Stimulated activated CD4-positive, alpha-beta T cell treated with anti-CD3 and anti-CD28 coated beads, Interleukin-12 subunit alpha, Interleukin-12 subunit beta, amount 100 ng/mL, for 48 hours (primary cell): ENCODE measurements at places on chromosomes 5 and 9.
A peak's percentile ranks its signal among the peaks of the same experiment; 100 is the strongest.

DNA sequence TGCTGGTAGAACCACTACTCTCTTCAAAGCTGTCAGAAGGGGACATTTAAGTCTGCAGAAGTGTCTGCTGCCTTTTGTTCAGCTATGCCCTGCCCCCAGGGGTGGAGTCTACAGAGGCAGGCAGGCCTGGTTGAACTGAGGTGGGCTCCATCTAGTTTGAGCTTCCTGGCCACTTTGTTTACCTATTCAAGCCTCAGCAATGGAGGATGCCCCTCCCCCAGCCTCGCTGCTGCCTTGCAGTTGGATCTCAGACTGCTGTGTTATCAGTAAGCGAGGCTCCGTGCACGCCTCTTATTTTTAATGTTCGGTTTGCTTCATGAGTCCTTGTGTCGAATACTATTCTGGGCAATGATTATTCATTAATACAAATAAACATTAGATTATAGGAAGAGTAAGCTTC is 3.1 kb upstream of the SLC27A6 start:
- no peak for DNase-seq

DNA sequence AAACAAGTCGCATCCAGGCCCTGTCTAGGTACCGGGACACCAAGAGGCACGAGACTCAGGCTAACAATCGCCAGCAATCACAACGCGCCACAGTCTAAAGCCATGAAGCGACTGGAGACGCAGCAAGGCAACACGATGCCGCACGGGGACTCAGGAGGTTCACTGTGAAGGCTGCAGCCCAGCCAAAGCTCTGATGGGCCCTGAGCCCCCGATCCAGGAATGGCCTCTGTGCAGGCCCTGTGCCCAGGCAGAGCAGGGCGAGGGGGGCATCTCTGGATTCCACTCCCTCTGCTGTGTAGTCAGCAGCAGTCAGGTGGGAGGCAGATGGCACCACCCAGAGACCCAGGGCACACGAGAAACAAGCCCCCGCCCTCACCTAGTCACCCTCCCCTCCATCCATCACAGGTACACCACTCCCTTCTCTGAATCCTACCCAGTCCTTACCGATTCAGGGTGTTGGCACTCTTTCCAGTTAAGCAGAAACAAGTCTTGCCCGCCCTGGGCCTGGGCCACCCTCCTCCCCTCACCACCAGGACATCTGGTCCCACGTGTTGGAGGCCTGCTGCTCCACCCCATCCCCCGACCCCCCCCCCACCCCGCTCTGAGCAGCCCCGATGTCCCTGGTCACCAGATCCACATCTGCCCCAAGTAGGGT is 1.1 kb downstream of the RALGDS start:
- no peak for DNase-seq

DNA sequence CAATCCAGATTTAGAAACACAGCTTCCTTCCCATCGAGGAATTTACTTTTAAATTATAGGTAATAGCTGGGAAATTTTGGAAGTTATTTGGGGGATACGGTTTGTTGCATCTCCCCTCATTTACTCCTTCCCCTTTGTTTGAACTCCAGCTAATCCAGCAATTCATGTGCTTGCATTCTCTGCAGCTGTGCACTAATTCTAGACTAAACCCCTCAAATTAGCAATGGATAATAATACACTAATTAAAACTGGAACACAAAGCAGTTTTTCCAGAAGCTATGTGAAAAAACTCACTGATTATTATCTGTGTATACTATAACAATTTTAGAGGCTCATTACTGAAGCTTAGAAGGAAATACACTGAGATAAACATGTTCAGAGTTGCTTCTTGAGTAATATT is 751.2 kb upstream of the ZNF608 start:
- DNase-seq: no peak

- no peak for DNase-seq
Observed at GRCh38 chr5:73507062-73507461, 8.8 kb downstream of the BTF3 start.

- DNase-seq: no peak
Observed at GRCh38 chr9:30775236-30775635, 1609.2 kb upstream of the ACO1 start.

DNA sequence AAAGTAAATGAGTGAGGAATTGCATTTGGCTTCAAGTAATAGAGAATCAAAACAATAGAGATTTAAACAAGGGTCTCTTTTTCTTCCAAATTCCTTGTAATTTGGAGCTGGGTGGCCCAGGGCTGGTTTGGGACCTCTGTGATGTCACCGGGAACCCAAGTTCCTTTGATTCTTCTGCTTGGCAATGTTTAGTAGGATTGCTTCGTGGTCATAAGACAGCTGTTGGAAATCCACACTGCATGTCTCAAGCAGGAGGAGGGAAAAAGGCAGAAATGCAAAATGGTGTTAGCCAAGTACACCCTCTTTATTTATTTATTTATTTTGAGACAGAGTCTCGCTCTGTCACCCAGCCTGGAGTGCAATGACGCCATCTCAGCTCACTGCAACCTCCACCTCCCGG is 72.6 kb upstream of the IL12B start:
- no peak for DNase-seq

GRCh38 chr5:56161439-56161823 is 71.7 kb downstream of the ANKRD55 start:
- no peak for DNase-seq

DNA sequence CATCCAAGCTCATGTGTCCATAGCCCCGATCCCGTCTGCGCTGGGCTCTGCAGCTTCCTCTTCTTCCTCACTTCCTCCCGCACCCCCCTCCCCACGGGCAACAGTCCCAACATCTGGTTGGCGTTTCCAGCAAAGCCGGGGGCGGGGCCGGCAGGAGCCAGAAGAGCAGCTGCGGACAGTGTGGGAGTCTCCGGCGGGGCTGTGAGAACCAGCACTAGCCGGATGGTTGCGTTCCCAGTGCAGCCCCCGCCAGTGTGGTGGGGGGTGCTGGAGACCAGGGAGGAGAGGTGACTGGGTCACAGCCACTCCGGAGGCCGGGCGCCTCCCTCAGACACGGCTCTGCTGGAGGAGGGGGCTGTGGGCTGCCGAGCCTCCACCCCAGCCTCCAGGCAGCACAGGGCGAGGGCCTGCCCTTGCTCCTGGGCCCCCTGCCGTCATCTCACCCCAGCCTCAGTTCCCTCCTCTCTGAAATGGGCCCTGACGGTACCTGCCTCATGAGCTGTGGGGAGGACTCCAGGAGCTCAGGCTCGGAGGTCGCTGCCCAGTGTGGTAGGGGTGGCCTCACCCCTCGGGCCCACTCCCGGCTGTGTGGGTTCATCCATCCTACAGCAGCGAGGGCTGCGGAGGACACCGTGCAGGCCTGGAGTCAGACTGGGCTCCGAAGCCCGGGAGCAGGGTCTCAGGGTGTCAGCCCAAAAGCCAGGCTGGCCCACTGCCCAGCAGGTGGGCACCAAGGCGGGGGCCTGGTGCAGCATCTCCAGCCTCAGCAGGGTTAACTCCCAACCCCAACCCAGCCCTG is 41.5 kb upstream of the NOTCH1 start:
- DNase-seq: no peak

DNA sequence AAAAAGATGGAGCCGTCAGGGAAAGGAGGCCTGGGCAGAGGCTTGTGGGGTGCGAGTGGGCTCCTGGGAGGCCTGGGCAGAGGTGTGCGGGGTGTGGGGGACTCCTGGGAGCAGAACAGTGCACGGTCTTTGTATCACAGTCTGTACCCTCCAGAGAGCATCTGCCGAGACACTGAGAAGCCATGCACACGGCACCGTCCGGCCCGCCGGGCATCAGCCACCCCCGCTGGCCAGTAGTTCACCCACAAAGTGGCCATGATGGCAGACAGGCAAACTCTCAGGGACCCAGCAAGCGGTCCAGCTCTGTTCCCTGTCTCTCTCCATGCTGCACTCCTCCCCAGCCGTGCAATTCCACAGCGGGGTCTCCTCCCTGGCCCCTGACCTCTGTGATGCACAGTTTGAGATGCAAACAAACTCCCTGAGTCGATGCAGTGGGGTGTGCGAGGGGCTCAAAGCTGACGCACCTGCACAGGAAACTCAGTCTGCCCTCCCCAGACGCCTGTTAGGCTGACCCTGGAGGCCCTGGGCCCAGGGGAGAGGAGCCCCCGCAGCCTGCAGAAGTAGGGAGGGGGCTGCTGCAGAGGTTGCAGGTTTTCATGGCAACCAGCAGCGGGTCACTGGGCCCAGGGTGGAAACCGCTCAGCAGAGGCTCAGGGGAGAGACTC is 9.1 kb upstream of the GPSM1 start:
- DNase-seq: no peak

GRCh38 chr5:86983208-86983607 is 284.5 kb upstream of the RASA1 start:
- DNase-seq: no peak

- no peak for DNase-seq
Observed at GRCh38 chr5:168341178-168341577, 49.7 kb downstream of the WWC1 start.

GRCh38 chr9:131289301-131290035 is at the start of gene PLPP7:
Gene PLPP7 (plus strand): TSS chr9:131289723. CDS start chr9:131289998, 275 bp downstream.
- no peak for DNase-seq

DNA sequence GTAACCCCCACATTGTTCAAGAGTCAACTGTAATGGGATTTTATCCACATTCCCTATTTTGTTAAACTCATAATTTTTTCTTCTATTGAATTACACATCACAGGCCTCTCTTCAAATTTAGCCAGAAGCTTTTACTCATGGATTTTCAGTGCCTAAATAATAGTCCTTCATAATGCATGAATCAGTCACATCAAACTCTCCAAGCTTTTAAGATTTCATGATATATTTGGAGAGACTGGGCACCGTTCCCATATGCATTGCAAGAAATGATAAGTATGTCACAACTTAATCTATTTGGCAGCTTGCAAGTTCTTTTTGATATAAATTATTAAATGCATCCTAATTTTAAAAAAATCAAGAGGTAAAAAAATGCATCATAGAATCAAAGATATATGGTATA is 465.9 kb downstream of the DMAC1 start:
- no peak for DNase-seq

- no peak for DNase-seq
Observed at GRCh38 chr5:101897914-101898313, 398.2 kb downstream of the SLCO4C1 start.

DNA sequence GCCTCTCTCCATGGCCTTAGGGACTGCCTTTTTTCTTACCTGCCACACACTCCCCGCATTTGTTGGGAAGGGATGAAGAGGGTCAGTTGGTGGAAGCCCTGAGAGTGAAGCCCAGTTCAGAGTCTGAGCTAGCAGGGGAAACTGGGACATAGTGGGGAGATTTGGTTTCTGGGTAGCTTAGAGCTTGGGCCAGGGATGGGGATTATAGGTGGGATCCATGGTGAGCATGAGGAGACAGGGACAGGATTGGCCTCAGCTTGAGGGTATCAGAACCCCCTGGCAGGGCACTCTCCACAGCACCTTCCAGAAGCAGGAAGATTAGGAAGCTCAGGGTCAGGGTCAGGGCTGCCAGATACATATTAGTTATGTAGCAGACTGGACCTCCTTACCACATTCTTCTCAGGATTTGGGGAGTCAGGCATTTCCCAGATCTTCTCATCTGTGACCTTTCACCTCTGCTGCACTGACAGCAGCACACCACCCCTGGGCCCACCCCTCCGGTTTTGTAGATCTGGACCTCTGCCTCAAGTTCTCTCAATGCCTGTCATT is 17.9 kb downstream of the OR13J1 start:
- DNase-seq: no peak

- DNase-seq: no peak
Observed at GRCh38 chr9:92648474-92648971, 21.4 kb downstream of the IPPK start.

DNA sequence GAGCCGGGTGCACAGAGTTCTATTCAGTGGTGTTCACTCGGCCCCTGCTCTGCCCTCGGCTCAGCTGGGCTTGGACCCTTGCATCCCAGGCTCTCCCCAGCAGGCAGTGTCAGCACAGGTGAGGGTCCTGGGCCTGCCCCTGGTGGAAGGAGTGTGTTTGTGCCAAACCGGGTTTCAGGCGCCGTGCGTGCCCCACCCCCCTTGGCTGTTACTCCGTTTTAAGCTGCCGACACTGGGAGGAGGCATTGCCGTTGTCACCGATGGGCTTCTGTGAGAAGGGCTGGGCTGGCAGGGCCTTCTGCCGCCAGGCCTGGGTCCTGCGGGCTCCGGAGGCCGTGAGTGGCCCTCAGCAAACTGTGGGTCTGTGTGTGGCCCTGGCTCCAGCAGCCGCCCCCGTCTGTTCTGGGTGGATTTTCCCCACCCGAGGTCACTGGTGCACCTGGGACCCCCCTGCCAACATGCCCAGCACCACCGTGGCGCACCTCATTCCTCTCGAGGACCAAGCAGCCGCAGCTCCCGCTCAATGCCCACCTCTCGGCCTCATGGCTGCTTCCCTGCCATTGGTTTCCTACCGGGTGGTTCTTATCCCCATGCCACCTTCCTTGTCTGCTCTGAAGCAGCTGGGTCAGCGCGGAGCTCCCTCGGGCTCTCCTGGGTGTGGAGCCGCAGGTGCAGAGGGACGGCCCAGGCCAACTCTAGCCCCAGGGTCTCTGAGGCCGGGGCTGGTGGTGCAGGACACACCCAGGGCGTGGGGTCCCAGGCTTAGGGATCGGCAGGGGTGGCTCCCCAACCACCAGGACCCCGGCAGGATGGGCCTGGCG is 44.3 kb upstream of the EXOC3 start:
- no peak for DNase-seq

GRCh38 chr9:29319736-29320513 is 1746.6 kb upstream of the C9orf72 start:
- DNase-seq: no peak

DNA sequence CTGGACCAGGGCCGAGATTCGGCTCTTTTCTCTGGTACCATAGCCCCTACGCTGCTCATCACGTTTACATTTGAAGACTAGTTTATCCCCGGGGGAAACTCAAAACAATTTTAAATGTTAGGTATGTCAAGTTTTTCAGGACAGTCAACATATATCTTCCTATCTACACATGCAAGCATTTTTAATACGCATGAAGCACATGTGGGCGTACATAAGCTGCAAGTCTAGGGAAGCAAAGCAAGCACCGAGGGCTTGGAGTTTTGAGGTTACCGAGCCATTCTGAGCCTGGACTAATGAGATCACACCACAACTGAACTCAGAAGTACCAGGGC is 154.4 kb downstream of the AUH start:
- DNase-seq: peak; percentile 50

DNA sequence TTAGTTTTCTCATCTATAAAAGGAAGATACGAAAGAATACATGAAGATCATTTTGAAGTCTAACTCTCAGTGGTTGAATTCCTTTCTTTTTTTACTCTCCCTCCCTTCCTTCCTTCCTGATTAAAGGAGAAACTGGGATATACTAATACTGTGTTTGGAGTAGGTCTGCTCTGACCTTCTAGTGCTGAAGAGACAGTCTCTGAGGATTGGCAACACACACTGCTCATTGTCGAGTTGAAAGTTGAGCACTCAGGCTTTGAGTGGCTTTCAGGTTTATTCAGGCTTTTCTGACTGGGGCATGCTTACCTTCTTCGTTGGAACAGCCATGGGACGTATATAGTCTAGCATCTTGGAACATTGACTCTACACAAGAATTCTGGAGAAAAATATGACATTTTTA is 86.9 kb upstream of the RPS23 start:
- no peak for DNase-seq
